EL (cell line): ENCODE measurements at places on chromosomes 5 and 9.

DNA sequence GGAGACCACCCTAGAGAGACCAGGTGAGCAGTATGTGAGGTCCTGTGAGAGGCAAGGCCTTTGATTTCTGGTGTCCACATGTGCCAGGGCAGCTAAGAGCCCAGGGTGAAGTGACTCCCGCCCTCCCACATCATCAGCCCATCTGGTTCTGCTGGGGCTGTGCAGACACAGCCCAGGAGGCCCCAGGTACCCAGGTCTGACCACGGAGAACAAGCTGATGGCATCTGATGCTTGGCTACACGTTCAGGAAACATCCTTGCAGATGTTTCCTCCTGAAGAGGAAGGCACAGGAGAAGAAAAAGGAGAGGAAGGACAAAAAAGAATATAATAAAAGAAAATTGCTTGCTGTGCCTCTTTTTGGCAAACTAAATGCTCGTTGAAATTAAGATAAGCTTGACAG, 225.8 kb downstream of the PAX5 start:
- no peak for DNase-seq

DNA sequence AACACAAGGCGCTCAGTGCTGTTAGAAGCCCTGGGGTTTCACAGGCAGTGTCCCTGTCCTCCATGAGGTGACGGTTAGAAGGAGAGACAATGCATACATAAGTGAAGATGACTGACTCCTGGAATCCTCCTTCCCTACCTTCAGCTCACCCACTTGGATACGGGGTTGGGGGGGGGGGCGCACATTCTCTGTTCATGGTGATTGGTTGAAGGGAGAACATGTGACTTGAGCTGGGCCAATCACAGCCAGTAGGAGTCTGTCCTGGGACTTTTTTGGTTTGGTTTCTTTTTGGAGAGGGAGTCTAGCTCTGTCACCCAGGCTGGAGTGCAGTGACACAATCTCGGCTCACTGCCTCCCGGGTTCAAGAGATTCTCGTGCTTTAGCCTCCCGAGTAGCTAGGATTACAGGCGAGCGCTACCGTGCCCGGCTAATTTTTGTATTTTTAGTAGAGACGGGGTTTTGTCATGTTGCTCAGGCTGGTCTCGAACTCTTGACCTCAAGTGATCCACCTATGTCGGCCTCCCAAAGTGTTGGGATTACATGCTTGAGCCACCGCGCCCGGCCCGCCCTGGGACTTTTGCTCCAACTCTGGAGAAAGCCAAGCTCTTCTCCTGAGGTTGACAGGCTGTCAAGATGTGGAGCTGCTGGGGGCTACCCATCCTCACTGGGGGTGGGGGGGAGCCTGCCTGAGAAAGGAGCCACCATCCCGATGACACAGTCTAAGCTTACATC, 30.8 kb downstream of the SH3PXD2B start:
- DNase-seq: no peak

GRCh38 chr9:94909250-94909894, 182.9 kb downstream of the AOPEP start:
- no peak for DNase-seq

DNA sequence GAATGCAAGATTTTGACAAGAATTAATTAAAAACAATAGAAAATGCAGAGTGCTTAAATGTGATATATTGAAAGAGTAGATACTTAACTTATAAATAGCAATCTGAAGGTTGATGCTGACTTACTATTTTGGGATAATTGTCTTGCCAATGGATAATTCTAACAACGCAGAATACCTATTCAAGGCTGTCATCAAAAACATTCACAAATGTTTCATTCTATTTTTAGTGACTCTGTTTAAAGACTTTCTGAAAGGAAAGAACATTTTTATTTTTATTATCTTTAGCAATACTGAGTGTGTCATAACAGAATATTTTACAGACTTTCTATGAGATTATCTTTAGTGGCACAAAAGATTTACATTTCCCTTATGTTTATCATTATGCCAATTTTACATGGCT, 38.1 kb downstream of the ANKRD55 start:
- no peak for DNase-seq

DNA sequence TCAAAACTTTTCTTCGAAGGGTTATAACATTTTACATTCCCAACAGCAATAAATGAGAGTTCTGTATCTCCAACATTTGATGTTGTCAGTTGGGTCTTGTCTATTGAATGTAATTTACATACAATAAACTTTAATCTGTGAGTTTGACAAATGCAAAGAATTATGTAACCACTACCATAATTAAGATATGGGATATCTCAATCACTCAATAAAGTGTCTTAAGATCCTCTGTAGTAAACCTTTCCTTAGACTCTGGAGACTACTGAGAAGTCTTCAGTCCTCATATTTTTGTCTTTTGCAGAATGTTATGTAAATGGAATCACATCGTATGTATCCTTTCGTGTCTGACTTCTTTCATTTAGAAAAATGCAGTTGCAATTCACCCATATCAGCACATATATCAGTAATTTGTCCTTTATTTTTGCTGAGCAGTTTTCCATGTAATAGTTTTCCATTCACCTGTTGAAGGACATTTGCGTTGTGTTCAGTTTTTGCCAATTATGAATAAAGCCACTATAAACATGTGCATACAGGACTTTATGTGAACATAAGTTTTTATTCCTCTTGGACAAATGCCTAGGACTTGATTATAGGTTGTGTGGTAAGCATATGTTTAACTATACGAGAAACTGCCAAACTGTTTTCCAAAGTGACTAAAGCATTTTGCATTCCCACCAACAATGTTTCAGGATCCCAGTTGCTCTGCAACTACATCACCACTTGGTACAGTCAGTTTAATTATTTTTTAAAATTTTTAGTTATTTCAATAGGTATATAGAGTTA, 784.6 kb upstream of the ZNF608 start:
- no peak for DNase-seq

DNA sequence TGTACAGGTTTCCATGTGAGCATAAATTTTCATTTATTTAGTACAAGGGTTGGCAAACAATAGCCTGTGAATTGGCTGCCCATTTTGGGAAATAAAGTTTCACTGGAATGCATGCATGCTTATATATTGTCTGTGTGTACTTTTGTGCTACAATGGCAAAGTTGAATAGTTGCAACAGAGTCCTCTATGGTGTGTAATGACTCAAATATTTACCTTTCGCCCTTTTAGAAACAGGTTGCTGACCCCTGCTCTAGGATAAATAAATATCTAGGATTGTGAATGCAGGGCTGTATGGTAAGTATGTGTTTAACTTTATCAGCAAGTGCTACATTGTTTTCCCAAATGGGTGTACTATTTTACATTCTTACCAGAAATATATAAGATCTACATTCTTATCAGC, 47.2 kb downstream of the XRCC4 start:
- DNase-seq: no peak

DNA sequence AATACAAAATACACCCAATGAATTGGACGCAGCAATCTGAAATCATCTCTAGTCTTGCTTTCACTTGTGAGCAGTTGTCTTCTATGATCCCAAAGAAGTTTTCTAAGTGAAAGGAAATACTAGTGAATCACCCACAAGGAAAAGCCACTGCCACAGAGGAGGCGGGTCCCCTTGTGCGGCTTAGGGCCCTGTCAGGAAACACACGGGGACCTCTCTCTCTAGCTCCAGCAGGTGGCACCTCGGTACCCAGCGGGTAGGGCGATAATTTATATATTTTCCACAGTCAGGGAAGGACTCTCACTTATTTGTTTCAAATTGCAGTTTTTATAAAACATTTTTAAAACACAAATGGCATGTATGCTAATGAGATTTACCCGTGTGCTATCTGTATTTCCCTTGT, 417.1 kb downstream of the KDM4C start:
- DNase-seq: no peak

DNA sequence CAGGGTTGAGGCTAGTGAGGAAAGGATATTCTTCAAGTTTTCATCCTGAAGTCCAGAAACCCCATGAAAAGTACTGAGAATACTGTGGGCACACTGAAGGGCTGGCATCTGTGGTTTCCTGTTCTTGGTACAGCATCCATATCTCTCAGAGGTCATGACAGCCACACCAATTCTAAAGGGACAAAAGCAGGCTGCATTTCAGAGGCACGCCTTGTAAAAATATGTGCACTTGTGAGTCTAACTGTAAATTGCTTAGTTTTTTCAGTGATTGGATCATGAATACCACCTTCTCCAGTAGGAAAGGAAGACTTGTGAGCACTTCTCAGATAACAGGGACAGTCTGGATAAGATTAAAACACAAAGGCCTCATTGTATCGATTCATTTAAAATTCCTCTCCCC, 230.9 kb downstream of the NTRK2 start:
- DNase-seq: no peak

- DNase-seq: peak; percentile 48
Measured at GRCh38 chr5:90944116-90944515, 385.5 kb downstream of the ADGRV1 start.

DNA sequence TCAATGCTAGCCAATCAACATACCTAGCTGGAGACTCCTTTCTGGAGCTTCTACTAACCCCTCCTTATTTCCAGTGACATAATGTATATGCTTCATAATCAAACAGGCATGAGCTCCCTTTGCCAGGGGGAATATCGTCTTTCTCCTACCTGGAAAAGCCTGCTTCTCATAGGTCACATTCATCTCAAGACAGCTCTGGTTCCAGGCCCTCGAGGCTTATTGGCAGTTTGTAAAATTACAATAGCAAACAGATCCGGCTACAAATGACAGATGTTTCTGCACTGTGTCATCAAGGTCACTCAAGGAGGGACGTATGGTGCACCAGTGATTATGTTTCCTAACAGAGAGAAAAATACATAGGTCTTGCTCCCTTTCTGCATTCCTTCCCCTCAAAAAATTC, 140.0 kb downstream of the SAXO1 start:
- no peak for DNase-seq

- peak; percentile 88 for DNase-seq
Measured at GRCh38 chr9:86322973-86323644, 31.1 kb downstream of the TUT7 start.

GRCh38 chr9:87350915-87351314, 146.8 kb upstream of the DAPK1 start:
- DNase-seq: peak; percentile 42

- peak; percentile 72 for DNase-seq
Measured at GRCh38 chr9:36903541-36904435, 130.3 kb downstream of the PAX5 start.

DNA sequence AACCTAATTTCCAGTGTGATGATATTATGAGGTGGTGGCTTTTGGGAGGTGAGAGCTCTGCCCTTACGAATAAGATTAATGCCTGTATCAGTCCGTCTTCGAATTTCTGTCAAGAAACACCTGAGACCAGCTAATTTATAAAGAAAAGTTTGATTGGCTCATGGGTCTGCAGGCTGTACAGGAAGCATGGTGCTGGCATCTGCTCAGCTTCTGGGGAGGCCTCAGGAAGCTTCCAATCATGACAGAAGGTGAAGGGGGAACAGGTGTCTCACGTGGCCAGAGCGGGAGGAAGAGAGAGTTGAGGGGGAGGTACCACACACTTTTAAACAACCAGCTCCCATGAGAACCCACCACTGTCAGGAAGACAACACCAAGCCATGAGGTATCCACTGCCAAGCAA, 46.9 kb downstream of the C9orf50 start:
- no peak for DNase-seq

DNA sequence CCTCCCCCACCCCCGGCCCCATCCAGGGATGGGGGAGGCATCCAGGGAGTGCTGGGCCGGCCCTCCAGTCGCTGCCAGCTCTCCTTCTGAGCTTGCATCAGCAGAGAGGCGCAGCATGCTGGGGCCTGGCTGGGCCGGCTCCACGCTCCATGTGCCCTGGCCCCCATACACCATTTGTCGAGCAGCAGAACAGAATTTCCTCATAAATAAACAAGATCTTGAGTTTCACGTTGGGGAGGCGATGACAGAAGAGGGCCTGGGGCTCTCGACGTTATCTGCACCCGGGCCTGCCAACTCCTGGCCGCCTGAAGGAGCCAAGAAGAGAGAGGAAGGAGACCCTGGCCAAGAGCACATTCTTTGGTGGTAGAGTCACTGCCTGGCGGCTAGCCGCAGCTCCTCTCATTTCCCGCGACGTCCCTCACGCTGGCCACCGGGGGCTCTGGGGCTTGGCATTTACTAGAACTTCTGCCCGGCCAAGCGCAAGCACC, 177.0 kb downstream of the FGF18 start:
- peak; percentile 97 for DNase-seq

DNA sequence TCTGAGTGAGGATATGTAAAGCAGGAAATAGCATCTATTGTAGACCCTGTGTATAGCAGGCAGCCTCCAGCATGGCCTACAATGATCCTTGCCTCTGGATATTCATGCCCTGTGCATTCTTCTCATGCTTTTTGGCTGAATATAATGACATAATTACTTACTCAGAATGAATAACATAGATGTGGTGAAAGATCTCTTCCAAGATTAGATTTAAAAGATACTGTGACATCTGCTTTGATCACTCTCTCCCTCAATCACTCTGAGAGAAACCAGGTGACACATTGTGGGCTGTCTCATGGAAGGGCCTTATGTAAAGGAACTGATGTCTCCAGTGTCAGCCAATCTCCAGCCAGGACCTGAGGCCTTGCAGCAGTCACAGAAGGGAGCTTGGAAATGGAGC, 376.7 kb downstream of the DNAH5 start:
- DNase-seq: peak; percentile 92

- peak; percentile 22 for DNase-seq
Measured at GRCh38 chr9:123102375-123103113, 69.1 kb downstream of the GPR21 start.

- no peak for DNase-seq
Measured at GRCh38 chr5:101590384-101590783, 687.3 kb upstream of the ST8SIA4 start.

- DNase-seq: peak; percentile 84
Measured at GRCh38 chr5:10563945-10564837, at the start of gene ANKRD33B. TSS of gene ANKRD33B (plus strand) at chr5:10564070. CDS start at chr5:10564468, 398 bp downstream.

- DNase-seq: no peak
Measured at GRCh38 chr9:134936346-134937163, 18.8 kb upstream of the FCN1 start.

DNA sequence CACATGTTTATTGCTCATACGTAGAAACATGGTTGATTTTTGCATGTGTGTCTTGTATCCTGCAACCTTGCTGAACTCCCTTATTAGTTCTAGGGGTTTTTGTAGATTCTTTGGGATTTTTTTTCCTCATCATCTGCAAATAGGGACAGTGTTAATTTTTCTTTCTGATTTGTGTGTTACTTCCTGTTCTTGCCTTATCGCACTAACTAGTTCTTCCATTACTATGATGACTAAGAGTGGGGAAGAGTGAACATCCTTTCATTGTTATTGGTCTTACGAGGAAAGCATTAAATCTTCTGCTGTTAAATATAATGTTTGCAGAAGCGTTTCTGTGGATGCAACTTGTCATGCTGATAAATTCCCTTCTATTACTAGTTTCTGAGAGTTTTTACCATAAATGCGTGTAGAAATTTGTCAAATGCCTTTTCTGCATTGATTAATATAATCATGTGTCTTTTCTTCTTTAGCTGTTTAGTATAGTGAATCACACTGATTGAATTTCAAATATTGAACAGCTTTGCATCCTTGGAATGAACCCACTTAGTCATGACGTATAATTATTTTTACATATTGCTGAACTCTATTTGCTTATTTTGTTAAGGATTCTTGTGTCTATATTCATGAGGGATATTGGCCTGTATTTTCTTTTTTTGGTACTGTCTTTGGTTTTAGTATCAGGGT, 32.1 kb upstream of the RNF130 start:
- DNase-seq: no peak
